ENCODE measurements at places on chromosomes 2 and 18.

DNA sequence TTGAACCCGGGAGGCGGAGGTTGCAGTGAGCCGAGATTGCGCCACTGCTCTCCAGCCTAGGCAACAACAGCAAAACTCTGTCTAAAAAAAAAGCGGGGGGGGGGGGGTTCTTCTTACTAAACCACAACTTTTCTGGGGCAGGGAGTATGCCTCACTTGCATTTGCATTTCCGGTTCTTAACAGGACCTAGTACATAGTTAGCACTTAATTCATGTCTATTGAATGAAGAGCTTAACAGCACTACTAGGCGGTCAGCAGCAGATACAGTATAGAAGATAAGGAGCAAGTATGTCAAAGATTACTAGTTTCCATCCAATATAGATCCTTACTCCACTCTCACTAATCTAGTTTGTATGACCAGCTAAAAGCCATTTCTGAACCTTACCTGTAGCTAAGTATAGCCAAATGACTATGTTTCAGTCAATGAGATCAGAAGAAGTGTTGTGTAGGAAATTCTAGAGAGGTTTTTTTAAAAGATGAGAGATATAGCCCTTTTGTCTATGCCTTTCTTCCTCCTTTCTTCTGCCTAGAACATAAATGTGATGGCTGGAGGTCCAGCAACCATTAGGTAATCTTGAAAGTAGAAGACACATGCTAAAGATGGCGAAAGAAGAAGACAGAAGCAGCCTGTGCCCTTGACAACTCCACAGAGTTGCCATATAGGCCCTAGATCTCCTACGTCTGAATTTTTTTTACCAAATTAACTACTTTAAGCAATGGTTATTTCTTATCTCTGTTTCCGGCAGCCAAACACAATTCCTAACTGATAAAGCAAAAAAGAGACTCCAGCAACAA is 11.3 kb downstream of the HYCC2 start:
- no peak for DNase-seq

- DNase-seq: peak; percentile 9
Measured at GRCh38 chr2:120915670-120916069, 180.0 kb downstream of the GLI2 start.

DNA sequence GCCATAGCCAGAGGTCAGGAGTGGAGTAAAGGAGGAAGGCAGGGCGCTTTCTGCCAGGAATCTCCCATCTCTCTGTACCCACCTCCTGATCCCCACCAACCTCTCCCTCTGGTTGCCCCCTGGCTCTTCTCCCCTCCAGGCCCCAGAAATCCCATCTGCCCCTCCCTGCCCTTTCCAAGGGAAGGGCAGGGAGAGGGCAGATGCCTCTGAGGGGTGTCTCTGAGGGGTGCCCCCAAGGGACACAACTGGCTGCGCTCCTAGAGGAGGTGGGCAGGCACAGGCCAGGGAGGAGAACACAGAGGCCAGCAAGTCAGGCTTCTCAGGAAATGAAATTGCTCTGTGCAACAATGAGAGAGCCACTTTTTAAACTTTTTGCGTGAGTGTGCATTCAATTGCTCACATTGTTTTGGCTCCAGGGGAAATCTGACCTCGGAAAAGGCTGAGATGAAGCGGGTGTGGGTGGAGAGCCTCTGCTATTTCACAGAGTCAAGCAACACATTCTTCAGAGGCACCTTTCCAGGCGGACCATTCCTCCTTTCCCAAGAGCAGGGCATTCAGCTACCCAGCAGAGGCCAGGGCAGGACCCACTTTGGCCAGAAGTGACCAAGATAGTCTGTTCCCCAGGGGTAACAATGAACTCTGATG is 125.5 kb downstream of the SMAD7 start:
- peak; percentile 74 for DNase-seq

GRCh38 chr18:11387880-11388279 is 221.5 kb upstream of the SLC35G4 start:
- DNase-seq: peak; percentile 68

DNA sequence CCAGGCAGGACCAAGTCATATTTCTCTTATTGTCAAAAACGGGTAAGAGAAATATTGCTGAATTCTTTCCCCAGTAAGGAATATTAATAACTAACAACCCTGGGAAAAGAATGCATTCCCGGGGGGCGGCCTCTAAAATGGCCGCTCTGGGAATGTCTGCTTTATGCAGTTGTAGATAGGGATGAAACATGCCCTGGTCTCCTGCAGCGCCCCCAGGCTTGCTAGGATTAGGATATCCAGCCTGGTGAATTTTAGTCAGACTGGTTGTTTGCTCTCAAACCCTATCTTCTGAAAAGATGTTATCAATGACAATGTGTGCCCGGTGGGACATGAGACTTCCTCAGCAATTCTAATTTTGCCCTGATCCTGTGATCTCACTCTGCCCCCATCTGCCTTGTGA is 448.1 kb downstream of the PTH2R start:
- no peak for DNase-seq

DNA sequence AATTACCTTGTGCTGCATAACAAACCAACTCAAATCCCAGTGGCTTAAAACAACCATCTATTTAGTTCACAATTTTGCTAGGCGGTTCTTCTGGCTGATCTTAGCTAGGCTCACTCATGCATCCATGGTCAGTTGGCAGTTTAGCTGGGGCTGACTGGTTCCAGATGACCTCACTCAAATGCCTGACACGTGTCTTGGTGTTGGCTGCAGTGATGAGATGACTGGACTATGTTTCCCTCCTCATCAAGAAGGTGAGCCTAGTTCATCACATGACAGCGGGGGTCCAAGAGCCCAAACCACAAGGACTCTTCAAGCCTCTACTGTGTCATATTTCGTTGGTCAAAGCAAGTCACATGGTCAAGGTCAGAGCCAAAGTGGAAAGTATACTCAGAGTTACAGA is 42.7 kb upstream of the ACTR3 start:
- no peak for DNase-seq

GRCh38 chr2:207334624-207335371 is 169.1 kb upstream of the KLF7 start:
- DNase-seq: peak; percentile 98

GRCh38 chr2:219331560-219332213 is 857 bp downstream of the RESP18 start:
- peak; percentile 48 for DNase-seq

GRCh38 chr2:191847764-191848163 is 876 bp upstream of the CAVIN2 start:
- peak; percentile 38 for DNase-seq

DNA sequence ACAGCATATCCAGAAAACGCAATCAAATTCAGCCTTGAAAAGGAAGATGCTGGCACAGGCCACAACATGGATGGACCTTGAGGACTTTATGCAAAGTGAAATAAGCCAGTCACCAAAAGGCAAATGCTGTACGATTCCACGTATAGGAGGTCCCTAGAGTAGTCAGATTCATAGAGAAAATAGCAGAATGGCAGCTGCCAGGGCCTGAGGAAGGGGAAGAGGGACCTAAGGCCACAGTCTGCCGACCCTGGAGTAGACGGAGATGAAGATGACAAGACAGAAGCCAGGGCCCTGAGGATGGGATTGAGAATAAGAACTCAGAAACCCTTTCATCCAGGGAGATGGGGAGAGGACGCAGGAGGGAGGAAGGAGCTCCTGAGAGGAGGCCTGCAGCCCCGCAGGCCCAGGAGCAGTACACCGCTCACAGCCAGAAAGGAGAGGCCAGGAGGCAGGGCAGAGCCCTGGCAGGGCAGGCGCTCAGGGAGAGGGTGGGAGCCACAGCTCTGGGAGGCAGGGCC is 8.1 kb upstream of the MTERF4 start:
- no peak for DNase-seq

- DNase-seq: no peak
Measured at GRCh38 chr2:238261718-238262375, 22.0 kb upstream of the HES6 start.

DNA sequence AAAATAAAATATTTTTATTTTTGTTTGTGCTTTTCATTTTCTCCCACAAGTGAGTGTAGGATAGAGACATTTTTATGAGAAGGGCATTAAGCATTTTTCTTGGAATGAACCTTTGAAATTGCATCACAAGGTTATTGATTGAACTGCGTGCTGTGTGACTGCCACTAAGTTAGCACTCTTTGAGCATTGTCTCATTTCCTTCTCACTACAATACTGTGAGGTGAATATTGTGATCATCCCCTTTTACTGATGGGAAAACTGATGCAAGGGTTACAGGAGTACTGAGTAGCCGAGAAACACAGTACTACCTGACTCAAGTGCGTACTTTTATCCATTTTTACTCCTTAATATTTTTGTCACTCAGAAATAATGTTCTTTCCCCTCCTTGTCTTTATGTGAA is 2.0 kb downstream of the NBEAL1 start:
- DNase-seq: peak; percentile 30

DNA sequence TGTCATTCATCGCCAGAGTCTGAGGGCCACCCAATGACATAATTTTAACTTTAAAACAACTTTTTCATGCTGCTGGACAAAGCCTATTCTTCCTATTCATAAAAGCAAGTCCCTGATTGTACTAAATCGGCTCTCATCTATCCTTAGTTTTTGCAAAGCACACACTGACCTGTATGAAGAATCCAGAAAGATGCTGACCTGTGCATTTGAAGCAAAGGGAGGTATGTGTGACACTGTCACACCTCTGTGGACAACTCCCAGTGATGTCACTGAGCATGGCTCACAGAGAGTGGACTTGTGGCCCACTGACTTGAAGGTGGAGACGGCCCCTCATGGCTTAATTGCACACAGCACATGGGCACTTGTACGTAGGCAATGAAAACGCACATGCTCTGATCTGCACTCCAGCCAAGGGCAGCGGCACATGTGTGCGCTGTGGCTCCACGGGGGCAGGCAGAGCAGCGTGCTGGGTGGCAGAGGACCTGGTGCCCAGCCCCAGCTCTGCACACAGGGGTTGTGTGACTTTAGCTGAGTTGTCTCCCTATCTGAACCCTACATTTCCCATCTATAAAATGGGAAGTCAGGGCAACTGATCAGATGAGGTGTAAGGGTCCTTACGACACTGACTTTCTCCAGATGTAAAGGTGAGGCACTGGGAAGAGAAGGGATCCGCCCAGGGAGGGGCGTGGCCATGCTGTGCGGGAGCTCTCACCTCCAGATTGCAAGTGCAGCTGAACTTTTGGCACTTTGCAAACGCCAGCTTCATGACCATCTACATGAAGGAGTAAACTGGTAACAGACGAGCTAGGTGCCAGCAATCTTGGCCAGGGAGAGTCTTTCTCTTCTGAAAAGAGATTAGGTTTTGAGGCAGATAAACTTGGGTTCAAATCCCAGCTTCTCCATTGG is 14.3 kb upstream of the ODC1 start:
- DNase-seq: no peak

DNA sequence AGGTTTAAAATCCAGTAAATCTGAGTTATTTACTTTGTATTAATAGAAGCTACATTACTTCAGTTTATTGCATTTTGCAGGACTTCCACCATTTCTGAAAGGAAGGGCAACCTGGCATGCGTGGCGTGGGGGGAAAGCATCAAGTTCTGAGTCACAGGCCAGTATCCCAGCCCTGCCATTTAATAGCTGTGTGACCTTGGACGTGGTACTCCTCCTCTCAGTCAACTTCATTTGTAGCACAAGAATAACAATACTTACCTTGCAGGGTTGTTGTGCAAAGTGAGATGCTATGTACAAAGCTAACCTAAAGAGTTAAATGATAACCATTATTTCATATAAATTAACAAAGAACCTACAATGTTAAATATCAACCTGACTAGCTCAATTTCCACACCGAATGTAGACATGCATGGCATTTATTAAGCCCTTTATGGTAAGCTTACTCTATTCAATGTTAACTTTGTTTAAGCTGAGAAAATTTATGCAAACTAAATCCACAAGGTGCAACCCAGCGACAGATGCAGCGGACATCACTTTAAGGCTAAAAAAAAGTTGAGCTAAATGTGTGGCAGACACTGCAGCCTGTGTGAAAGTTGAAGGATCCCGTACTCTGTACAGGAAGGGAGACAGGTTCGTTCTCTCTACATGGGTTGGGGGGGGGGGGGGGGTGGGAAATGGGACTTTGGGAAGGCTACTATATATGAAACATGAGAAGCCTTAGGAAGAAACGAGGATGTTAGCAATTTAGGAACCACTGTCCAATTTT is 17.2 kb upstream of the STPG4 start:
- peak; percentile 56 for DNase-seq

DNA sequence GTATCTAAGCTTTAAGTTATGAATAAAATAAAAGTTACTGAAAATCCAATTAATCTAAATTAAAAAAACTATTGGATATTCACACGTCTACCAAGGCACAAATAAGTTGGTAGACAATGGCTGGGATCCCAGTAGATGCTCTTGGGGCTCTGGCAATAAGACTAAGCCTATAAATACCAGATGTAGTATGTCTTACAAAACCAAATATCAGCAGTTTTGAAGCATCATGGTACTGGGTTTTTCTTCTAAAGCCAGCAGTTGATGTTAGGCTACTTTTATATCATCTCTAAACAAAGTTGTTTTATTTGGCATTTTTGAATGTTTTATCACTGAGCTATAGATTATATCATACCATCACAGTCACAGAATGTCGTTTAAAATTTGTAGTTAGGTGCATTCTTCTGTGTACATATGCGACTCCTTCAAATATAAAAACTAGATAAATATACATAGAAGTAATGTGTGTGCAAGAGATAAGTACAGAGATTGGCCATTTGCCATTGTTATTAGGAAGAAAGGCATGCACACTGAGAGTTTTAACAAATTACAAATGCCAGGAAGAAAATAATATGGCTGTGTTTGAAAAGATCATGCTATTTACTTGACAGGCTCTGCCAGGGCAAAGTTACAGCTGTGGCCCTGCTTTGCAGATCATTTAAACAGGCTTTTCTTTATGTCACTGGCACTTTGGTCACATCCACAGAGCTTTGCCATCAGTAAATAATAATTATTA is 21.6 kb upstream of the TMEM17 start:
- no peak for DNase-seq

DNA sequence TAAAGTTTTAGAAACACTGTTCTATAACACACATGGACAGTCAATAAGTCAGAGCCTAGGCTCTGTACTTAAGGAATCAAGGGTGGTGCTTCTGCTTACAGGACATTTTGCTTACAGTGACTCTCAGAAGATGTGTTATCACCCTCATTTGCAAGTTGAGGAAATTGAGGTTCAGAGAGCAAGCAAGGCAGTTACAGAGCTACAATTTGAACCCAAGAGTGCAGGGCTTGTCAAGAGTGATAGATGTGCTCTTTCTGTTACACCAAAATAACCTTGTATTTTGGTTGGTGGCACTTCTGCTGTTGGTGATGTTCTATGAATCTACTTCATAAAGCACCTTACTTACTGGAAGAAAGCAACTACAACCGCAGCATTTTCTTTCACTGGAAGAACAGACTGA is 170.2 kb downstream of the THADA start:
- no peak for DNase-seq

- DNase-seq: peak; percentile 74
Measured at GRCh38 chr18:8626414-8627106, 17.3 kb downstream of the RAB12 start.

- DNase-seq: peak; percentile 58
Measured at GRCh38 chr2:37156071-37156856, 516 bp downstream of the EIF2AK2 start.

- DNase-seq: peak; percentile 65
Measured at GRCh38 chr2:174764280-174765255, at the start of gene CHRNA1. Gene CHRNA1, minus strand, starts transcription at chr2:174764472. Its CDS starts 78 bp downstream, at chr2:174764394.

DNA sequence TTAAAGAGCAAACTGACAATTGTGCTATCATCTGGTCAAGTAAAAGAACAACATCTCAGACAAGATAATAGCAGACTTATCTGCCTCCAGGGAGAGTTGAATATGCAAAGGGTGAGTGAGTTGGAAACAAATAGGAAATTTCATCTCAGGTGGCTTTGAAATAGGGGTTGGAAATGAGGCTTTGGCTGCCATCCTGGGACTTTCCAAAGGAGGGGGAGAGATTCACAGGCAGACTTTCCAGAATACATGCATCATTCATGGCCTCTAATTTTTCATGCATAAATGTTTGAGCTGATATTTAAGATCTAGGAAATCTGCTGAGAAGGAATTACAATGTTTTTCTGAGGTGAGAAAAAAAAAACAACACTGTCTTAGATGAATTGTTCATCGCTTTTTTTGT is 300.5 kb downstream of the ALK start:
- no peak for DNase-seq
